ENCODE measurements at places on chromosomes 2 and 18.
A peak's percentile ranks its signal among the peaks of the same experiment; 100 is the strongest.

DNA sequence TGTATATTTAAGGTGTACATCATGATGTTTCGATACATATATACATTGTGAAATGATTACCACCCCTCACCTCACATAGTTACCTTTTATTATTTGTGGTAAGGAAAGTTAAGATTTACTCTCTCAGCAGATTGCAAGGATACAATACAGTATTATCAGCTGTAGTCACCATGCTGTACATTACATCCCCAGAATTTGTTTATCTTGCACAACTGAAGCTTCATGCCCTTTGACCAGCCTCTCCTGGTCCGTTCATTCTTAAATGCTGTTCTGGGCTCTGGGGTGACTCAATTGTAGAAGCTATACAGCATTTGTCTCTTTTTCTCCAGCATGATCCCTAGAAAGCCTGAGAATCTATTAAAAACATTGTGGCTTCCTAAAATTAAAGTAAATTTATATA is 90.8 kb downstream of the PTPRM start:
- DNase-seq = no peak

DNA sequence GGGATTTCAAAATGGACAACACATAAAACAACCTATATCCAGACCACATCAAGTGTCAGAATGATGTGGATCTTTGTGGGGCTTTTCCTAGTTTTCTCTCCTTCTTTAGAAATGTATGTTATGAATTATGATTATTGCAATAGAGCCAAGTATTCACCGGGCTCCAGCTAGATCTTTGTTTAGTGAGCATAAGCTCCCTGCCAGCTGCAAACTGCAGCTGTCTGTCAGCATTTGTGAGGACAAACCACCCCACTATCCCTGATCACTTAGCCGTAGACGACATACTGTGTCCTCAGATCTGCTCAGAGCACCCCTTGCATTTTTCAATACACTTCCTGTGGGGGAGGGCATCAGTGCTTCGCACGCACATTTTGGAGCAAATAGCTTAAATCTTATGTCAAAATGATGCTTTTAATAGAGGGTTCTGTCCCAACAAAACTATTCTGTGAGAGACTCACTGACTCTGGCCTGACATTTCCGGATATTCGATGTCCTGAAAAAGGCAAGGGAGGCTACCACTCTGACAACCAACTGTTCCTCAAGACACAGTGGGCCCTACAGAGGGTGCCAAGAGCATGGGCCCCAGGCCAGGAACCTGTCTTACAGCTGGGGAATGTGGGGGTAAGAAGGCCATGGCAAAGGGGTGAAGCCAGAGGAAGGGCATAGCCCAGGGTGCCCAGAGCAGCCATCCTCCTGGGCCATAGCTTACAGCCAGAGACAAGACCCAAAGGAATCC is 346.0 kb downstream of the ARHGAP15 start:
- DNase-seq = no peak

DNA sequence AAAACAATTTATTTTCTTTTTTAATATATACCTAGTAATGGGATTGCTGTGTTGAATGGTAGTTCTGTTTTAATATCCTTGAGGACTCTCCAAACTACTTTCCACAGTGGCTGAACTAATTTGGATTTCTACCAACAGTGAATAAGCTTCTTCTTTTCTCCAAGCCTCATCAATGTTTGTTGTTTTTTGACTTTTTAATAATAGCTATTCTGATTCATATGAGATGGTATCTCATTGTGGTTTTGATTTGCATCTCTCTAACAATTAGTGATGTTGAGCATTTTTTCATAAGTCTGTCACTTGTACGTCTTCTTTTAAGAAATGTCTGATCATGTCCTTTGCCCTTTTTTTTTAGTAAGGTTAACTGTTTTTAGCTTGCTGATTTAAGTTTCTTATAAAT is 863.3 kb downstream of the CNTNAP5 start:
- DNase-seq = no peak

- no peak for DNase-seq
These were observed 695.5 kb downstream of the LRRTM4 start for GRCh38 chr2:76826691-76827090.

DNA sequence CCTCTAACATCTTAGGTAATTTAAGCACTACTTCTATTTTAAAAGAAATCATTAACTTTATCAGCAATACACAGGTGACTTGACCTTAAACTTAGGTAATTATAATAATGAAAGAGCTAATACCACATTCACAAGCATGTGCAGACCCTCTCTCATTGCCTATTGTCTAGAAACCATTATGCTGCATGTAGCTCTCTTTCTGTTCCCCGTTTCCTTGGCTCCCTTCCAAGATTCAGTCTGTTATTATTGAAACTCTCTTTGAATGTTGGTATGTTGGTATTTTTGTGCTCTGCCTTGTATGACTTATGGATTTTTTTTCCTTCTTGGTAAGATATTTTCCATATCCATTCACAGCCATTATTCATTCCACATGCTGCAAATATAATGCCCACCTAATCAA is 201.2 kb downstream of the CDCA7 start:
- peak; percentile 7 for DNase-seq

DNA sequence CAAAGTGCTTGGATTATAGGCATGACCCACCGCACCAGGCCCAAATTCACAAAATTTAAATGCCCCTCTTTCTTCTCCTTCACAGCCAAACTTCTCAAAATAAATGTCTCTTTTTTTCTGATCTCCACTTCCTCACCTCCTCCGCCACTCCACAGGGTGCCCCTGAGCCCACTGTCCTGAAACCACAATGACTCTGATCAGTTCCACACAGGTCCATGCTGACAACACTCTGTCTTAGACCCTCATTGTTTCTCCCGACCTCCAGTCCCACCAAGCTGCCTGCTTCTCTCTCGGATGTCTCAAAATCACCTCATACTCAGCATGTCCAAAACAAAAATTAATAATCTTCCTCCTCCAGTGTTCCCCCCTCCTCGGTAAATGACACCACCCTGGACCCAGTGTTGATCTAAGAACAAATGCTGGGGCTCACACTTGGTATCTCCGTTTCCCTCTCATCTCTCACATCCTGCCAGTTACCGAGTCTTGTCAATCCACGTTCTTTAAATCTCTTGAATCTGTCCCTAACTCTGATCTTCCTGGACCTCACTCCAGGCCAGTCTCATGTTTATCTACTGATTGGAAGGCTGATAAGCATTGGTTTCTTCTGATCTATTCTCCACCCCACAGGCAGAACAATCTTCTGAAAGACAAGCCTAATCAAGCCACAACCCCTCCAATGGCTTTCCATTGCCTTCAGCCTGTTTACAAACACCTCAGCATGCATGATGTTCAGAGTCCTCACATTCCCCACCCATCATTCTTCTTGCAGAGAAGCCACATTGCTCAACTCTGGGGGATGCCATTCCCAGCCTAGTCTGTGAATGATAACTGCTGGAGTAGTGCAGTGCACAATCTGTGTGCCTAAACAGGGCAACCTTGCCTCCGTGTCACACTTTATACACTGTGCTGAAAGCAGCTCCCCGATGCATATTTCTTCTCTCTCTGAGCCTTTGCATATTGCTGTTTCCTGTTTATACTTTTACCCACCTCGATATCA is 12.4 kb upstream of the ANKRD44 start:
- no peak for DNase-seq

GRCh38 chr2:136055929-136056688 is 61.8 kb downstream of the CXCR4 start:
- DNase-seq = no peak
